ENCODE measurements at places on chromosomes 5 and 9. TPM values are rescaled to one million over a fixed set of nuclear protein-coding genes. Genes with fewer than 3 reads are reported as not detected.
A peak's percentile ranks its signal among the peaks of the same experiment; 100 is the strongest.

- DNase-seq, result no peak
Observed at GRCh38 chr5:89733772-89734171, 675.8 kb downstream of the CETN3 start.

The PCDHB16 gene
- total RNA-seq, result not detected

- no peak for DNase-seq
Observed at GRCh38 chr5:159975462-159976019, 33.4 kb upstream of the TTC1 start.

DNA sequence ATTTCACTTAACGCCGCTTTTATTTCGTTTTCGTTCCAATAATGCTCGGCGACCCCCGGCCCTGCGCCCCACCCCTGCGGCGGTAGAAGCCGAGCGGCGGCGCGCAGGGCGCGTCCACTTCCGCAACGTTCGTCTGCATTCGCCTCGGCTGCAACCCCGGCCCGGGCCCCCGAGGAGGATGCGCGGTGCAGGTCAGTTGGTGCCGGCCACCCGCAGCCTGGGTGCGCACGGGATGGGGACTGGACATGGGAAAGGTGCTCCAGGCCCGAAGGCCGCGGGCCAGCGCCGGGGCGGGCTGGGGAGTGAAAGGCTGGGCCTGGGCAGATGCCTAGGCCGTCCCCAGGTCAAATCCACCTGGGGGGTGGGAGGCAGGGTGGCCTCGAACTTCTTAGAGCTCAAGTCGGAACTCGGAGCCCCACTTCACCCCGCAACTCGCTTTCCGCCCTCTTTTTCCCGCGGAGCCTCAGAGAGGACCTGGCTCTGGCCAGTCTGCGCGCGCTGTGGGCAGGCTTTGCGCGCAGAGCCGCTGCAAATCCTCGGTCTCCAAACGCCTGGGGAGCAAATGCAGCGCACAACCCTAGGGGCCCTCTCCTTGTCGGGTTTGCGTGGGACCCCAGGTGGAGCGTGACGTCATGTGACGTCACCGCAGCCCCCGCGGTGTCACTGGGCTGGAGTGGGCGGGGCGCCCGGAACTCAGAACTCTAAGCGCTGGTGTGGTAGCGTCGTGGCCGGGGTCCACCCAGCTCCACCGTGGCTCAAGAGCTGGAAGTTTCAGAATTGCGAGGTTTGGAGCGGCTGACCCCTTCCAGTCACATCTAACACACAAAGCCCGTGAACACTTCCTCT is 3.3 kb downstream of the TLX3 start:
- DNase-seq, result peak; percentile 18

GRCh38 chr9:95770653-95771131 is 104.8 kb upstream of the ERCC6L2 start:
- DNase-seq, result no peak

DNA sequence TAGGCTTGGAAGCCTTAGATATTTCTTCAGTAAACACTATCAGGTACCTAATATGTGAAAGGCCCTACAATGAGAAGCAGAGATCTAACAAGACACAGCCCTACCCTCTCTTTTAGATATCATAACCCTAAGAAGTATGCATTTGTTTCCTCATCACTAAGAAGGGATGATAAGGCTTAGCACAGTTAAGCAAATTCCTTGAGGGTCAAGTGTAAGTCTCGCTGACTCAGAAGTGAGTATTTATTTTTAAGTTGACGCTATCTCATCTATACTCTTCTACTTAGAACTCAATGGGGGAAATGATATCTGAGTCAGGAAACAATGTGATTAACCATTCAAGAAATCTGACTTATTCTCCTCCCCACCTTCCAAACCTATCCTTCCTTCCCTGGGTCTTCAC is 149.7 kb downstream of the ESM1 start:
- DNase-seq, result no peak

DNA sequence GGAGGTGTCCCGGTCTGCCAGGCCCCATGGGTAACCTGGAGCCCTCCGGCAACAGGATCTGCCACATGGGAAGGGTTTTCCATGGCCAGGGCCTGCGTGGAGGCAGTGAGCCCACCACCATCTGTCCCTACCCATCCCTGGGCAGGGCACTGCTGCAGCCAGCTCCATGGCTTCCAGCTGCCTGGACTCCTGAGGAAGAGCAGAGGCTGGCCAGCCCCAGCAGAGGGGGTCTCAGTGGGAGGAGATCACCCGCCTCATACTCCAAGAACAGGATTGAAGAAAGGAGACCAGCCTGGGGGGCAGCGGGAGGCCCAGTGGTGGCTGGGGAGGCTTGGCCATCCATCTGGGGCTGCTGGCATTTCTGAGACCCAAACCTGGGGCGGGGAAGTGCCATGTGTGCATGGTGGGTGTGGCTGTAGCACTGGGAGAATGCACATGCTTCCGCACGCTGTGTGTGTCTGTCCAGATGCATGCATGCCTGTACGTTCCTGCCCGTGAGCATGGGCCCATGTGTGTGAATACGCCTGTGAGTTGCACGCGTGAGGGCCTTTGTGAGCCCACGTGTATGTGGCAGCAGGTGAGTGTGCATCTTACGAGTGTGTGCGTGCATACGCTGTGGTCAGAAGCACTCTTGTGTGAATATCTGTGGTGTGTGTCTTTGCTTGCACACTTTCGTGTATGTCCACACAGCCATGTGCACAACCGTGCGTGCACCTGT is 78.5 kb downstream of the LMX1B start:
- DNase-seq, result no peak

GRCh38 chr5:53895091-53895683 is 334.7 kb downstream of the NDUFS4 start:
- DNase-seq, result no peak

DNA sequence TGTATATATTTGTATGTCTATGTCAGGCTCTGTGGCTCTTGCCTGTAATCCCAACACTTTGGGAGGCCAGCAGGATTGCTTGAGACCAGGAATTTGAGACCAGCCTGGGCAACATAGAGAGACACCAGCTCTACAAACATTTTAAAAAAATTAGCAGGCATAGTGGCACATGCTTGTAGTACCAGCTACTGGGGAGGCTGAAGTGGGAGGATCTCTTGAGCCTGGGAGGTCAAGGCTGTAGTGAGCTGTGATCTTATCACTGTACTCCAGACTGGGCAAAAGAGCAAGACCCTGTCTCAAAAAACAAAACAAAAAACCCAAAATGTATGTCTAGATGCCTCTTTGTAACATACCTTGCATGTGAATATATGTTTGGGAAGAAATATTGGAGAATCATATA is 15.8 kb downstream of the ARRDC3 start:
- DNase-seq, result no peak

The RORB gene
- under 0.01 TPM for total RNA-seq

Data from hematopoietic multipotent progenitor cell (in vitro differentiated cells).